A549 (cell line): ENCODE measurements at places on chromosomes 16 and 17. TPM values are rescaled to one million over a fixed set of nuclear protein-coding genes. Genes with fewer than 3 reads are reported as not detected.
A peak's percentile ranks its signal among the peaks of the same experiment; 100 is the strongest.

The ZP2 gene
- polyA plus RNA-seq, result not detected in 3 replicates

The DHRS7C gene
- polyA plus RNA-seq, result not detected in 3 replicates

The AGRP gene
- not detected in 3 replicates for polyA plus RNA-seq

The TEKT3 gene
- polyA plus RNA-seq, result 0.17 TPM in 1 of 3 replicates, not detected in the others

The ITGAX gene
- 0.35 to 0.79 TPM (median 0.49 TPM) in 3 replicates for polyA plus RNA-seq

The NAGPA gene
- 12.6 to 17.3 TPM (median 16.5 TPM) in 3 replicates for polyA plus RNA-seq

The USP43 gene
- polyA plus RNA-seq, result 3.8 to 4.9 TPM (median 4.0 TPM) in 3 replicates

DNA sequence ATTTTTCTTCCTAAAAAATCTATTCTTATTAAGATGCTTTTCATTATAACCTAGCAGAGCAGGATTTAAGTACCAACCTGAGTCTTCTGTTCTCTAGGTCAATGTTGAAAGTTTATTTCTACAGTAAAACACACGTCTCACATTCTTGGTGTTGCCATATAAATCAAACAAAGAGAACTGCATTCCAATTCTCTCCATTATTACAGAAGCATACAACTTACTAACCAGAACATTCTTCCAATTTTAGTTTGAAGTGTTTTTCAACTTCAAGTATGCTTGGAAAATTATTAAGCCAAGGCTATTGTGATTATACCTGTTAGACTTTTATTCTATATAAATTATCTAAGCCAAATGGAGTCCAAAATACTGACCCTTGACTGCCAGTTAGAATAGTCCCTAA lies 110.4 kb upstream of the PMFBP1 start:
- DNase-seq, result no peak

GRCh38 chr16:68744744-68745280 lies 7.7 kb downstream of the CDH1 start:
- DNase-seq, result peak; percentile 73

- DNase-seq, result no peak
These were observed 12.5 kb downstream of the PLLP start for GRCh38 chr16:57271867-57272495.

DNA sequence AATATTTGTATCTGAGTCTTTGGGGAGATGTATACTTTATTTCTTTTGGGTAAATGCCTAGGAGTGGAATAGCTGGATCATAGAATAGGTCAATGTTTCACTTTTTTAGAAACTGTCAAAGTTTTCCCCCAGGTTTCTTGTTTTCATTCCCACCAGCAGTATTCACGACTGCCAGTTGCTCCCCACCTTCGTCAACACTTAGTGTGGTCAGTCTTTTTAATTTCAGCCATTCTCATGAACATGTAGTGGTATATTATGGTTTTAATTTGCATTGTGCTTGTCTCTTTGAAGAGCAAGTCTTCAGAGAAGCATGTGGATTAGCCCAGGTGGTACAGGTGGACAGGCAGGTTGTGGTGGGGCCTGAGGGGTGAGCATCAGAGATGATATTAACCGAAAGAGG lies 53.8 kb downstream of the TEKT5 start:
- no peak for DNase-seq

- DNase-seq, result no peak
These were observed 862 bp downstream of the CLEC16A start for GRCh38 chr16:10945065-10945787.

GRCh38 chr16:1443980-1444729 lies at the start of gene CCDC154:
TSS of gene CCDC154 (minus strand) at chr16:1444556. CDS start at chr16:1444322, 234 bp downstream.
- no peak for DNase-seq

DNA sequence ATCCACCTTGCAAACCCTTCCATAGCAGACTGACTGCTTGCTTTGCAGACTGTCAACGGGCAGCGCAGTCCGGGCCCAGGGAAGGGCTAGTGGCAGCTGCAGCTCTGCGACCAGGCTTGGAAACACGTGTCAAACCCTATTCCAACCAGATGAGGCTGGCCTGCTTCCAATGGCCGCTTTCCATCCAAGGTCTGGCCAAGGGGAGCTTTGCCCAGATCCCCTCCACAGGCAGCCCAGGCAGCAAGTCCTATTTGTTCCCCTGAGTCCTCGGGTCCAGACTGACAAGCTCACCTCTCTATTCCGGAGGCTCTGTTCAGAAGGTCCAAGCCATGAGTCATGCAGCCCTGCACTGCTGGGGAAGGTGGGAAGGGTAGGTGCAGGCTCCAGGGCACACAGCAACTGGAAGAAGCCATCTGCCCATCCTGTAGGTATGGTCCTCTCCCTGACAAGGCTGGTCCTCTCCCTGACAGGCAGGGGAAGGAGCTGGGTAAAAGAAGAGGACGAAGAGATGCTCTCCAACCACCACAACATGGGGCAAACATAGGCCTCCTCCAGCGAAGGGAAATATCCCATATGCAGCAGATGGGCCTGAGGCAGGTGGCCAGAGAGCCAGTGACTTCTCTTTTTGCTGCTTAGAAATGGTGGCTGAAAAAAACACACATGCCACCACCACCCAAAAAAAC lies 22.6 kb upstream of the AXIN2 start:
- DNase-seq, result no peak

DNA sequence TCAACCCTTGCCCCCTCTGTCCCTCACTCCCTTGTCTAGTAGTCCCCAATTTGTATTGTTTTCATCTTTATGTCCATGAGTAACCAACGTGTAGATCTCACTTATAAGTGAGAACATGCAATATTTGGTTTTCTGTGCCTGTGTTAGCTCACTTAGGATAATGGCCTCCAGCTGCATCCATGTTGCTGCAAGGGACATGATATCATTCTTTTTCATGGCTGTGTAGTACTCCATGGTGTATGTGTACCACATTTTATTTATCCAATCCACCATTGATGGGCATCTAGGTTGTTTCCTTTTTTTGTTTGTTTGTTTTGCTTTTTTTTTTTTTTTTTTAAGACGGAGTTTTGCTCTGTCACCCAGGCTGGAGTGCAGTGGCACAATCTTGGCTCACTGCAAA lies 63.0 kb upstream of the HS3ST4 start:
- DNase-seq, result no peak

- no peak for DNase-seq
These were observed 39.7 kb downstream of the PSME3IP1 start for GRCh38 chr16:57146040-57146647.

GRCh38 chr17:77227461-77228240 lies 86.9 kb downstream of the SEC14L1 start:
- no peak for DNase-seq

DNA sequence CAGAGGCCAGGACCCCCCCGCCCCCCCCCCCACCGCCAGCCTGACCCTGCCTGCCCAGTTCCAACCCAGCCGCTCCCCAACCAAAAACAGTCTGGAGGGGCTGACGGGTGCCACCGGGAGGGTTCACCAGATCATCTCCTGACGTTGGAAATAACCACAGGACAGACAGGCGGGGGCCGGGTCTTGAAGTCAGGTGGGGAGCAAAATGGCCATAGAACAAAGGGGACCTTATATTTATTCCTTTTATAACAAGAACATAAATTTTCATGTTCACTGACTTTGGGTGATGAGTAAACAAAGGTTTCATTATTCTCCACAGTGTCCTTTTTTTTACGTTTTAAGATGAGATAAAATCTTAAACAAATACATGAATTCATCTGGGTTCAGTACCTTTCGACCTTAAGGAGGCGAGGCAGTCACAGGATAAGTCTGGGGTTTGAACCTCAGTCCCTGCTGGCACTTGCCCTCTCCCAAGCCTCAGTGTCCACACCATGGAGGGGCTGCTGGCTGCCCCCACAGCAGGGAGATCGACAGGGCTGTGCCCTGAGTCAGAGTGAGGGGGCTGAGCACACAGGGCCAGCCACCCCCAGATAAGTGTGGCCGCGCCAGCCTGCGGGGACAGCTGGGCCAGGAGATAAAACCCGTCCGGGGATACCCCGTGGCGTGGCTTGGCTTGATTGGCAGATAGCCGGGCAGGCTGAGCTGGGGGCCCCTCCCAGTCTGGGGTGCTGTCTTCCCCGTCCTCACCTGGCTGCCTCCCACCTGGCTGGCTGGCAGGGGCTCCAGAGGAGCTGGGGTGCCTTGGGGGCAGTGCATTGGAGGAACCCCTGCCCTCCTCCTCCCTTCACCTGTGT lies 15.0 kb downstream of the SLC7A5 start:
- DNase-seq, result peak; percentile 92

DNA sequence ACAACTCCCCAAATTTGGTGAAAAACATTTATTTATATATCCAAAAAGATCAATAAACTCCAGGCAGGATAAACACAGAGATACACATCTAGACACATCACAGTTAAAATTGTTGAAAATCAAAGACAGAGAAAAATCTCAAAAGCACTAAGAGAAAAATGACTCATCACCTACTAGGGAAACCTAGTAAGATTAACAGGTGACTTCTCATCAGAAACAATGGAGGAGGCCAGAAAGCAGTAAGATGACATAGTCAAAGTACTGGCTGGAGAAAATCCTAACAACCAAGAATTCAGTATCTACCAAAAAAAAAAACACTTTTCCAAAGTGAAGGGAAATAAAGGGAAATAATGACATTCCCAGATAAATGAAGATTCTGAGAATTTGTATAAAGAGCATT lies 33.8 kb downstream of the ULK2 start:
- DNase-seq, result no peak

- DNase-seq, result peak; percentile 96
These were observed 42.1 kb downstream of the TBC1D16 start for GRCh38 chr17:79993390-79994227.

DNA sequence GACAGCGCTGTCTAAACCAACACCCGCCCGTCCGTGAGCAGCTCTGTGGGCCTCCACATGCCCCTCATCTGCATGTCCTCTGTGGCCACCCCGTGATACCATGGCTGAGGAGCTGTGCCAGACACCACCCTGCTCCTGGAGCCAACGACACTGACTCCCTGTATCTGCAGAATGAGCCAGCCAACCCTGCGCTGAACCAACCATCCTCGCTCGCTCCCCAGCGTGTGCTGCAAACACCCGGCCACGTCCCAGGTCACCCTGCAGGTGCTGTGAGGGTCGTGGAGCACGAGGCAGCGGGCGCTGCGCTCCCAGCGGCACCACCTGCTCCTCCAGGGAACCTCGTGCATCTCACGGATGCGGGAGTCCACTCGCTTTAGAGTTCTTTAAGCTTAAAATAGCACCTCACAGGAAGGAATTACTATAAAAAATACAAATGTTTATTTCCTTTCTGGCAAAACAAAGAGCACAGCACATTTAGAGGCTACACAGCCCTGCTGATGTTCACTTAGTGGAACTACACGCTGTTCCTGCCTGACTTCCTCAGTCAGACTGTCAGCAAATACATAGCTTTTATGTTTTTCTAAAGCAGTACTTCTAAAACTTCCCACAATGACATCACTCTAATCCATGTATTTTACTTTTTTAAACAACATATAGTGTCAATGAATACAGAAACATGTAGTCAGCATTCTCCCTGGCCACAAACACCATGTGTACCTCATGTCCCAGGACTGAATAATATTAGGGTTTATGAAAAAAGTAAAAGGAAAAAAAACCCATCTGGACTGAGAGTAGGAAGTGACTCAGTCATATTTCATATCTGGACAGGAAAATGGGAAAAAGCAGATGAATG lies 43.5 kb downstream of the MAP1LC3B start:
- DNase-seq, result no peak

- DNase-seq, result no peak
These were observed 10.4 kb downstream of the MILR1 start for GRCh38 chr17:64459284-64459747.

GRCh38 chr16:67969254-67970039 lies 1.0 kb upstream of the SLC12A4 start:
- DNase-seq, result no peak

GRCh38 chr16:3612510-3613466 lies 1.4 kb upstream of the SLX4 start:
- DNase-seq, result no peak

GRCh38 chr16:78629173-78629572 lies 529.7 kb downstream of the WWOX start:
- DNase-seq, result no peak

GRCh38 chr17:58568044-58568799 lies 53.8 kb upstream of the MTMR4 start:
- no peak for DNase-seq

GRCh38 chr16:947255-947921 lies 23.4 kb downstream of the LMF1 start:
- DNase-seq, result no peak

DNA sequence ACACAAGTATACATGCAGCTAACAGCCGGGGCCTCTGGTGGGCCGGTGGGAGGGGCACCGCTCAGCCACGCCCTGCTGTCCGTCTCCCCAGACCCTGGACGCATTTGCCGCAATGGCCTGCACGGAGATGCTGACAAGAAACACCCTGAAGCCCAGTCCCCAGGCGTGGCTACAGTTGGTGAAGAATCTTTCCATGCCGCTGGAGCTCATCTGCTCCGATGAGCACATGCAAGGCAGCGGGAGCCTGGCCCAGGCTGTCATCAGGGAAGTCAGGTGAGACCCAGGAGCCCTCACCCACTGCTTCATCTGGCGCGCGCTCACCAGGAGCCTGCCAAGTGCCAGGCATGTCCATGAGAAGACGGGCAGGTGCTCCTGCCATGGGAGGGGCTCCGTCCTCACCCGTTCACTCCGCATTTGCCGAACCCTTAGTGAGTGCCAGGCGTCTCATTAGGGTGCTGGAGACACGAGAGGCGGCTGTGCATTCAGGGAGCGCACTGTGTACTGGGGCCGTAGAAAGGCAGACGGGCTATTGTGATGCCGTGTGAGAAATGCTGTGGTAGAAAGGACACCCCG lies 51.4 kb upstream of the ENDOV start:
- DNase-seq, result no peak

DNA sequence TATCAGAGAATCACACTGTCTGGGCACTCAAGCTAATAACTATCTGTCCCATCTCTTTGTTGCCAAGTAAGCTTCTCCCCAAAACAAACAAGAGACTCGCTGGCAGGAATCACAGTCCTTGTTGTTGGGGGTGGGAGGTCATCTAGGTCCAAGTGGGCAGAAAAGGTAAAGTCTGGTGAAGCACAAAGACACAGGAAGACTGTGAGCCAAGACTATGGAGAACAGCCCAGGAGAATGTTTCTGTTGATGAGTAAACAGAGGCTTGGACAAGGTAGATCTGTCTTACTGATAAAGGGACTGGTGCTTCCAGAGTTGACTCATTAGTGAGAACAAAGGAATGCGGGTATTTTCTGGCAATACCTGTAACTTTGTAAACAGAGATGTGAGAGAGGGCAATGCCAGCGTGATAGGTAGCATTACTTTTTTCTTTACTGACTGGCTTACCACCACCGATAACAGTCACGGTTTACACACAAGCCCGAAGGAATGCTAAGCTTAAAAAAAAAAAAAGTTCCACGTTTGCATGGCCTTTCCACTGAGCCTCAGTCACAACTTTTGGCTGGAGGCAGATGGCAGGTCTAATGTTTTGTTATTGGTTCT lies 11.5 kb upstream of the MMD start:
- DNase-seq, result peak; percentile 85

DNA sequence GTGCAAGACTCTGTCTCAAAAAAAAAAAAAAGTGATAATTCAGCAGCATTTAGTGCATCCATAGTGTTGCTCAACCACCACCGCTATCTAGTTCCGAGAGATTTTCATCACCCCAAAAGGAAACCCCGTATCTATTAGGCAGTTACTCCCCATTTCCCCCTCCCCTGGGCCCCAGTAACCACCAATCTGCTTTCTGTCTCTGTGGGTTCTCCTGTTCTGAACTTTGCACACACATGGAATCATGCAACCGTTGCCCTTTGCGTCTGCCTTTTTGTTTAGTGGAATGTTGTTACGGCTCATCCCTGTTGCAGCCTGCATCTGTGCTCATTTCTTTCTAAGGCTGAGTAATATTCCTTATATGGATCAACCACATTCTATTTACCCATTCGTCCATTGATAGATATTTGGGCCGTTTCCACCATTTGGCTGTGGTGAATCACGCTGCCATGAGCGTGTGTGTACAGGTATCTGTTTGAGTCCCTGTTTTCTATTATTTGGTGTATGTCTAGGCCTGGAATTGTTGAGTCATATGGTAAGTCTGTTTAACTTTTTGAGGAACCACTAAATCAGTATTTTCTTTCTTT lies 8.7 kb upstream of the SYNGR2 start:
- no peak for DNase-seq
